ENCODE measurements at places on chromosomes 3 and 15. TPM values are rescaled to one million over a fixed set of nuclear protein-coding genes. Genes with fewer than 3 reads are reported as not detected.

The HCLS1 gene
- 89.0 TPM for total RNA-seq

The MYEF2 gene
- total RNA-seq, result 14.1 TPM

The ARHGAP31 gene
- 20.3 TPM for total RNA-seq

The CACNA2D3 gene
- total RNA-seq, result 1.1 TPM

The FANCD2OS gene
- total RNA-seq, result not detected

The ITPKA gene
- not detected for total RNA-seq

The P2RY1 gene
- total RNA-seq, result 14.3 TPM

The CYP19A1 gene
- 4.2 TPM for total RNA-seq

The SCN11A gene
- 0.34 TPM for total RNA-seq

The APOD gene
- total RNA-seq, result 996 TPM

The EMC7 gene
- total RNA-seq, result 46.9 TPM

The OIP5 gene
- not detected for total RNA-seq

The GALNT15 gene
- total RNA-seq, result 790 TPM

The SCN5A gene
- 0.19 TPM for total RNA-seq

The TRH gene
- total RNA-seq, result not detected

The FBXL22 gene
- total RNA-seq, result not detected

The C2CD4A gene
- not detected for total RNA-seq

The LTF gene
- 10.6 TPM for total RNA-seq

The LMAN1L gene
- total RNA-seq, result not detected

The IGF1R gene
- total RNA-seq, result 53.7 TPM

The RTP1 gene
- total RNA-seq, result not detected

The SLC2A2 gene
- total RNA-seq, result not detected

The FMN1 gene
- total RNA-seq, result 15.6 TPM

The CPNE4 gene
- total RNA-seq, result not detected

The GOLGA6L7 gene
- total RNA-seq, result not detected

The CCR2 gene
- total RNA-seq, result 1.8 TPM

The CASR gene
- not detected for total RNA-seq

The AADACL2 gene
- total RNA-seq, result not detected

The ANKRD34C gene
- not detected for total RNA-seq

The CADPS gene
- 1.9 TPM for total RNA-seq

The ZNF385D gene
- 8.7 TPM for total RNA-seq

The LDHAL6B gene
- not detected for total RNA-seq

The FRMD5 gene
- not detected for total RNA-seq

The TRAIP gene
- 2.0 TPM for total RNA-seq

The KIF15 gene
- 2.5 TPM for total RNA-seq

The SH3GL3 gene
- not detected for total RNA-seq

The COPB2 gene
- 105 TPM for total RNA-seq

The GPR62 gene
- not detected for total RNA-seq

The SLC28A2 gene
- total RNA-seq, result not detected

The NR1I2 gene
- total RNA-seq, result not detected

The UCN2 gene
- total RNA-seq, result not detected

The ZBTB47 gene
- 47.3 TPM for total RNA-seq

The NEO1 gene
- total RNA-seq, result 18.9 TPM

The RYR3 gene
- 1.5 TPM for total RNA-seq

The PLD1 gene
- 48.2 TPM for total RNA-seq

The GRK7 gene
- total RNA-seq, result not detected

The CILP gene
- total RNA-seq, result 58.0 TPM

The LRRN1 gene
- 0.33 TPM for total RNA-seq

The CFAP100 gene
- total RNA-seq, result not detected
